ENCODE measurements at places on chromosomes 16 and 17.

- DNase-seq, result no peak
Measured at GRCh38 chr17:50128441-50129352, 1.3 kb downstream of the SAMD14 start.

DNA sequence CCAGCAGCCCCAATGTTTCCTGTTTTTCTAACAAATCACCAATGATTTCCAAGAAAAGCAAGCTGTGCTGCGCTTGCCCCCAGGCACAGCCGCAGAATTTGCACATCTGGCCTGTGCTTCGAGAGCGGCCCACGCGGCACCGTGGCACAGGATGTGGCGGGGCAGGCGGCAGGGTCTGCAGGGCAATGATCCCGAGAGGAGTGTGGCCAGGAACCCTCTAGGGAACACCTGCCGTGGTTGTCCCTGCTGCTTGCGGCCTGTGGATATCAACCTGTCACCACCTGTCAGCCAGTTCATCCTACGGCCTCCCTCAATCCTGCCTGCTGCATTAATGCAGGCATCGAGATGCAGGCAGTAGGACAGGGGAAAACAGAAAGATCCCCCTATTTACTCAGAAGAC, 24.0 kb downstream of the PIK3R5 start:
- DNase-seq, result no peak

DNA sequence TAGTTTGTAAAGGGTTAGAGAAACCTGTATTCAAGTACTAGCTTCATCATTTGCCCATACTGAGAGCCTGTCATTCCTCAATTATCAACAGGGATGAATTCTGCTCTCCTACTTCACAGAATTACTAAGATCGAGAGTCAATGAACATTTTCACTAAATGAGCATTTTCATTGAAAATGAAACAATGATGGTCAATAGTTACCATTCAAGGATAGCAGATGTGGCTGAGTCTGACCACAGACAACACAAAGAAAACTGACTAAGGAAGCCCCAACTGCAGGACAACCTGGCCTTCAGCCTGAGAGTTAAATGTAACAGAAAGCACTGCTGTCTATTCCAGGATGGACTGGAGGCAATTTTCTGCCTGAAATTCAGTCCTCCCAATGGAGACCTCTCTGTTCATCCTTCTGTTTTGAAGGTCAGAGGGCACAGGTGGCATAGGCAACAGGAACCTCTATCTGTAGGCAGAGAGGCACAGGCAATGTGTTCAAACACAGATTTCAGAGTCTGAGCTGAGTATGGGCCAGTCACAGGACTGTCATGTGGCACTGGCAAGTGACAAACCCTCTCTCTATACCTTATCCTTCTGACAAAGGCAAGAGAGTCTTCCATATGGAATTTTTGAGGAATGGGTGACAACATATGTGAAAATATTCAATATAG, 19.5 kb downstream of the TRAF4 start:
- DNase-seq, result no peak

GRCh38 chr17:50955667-50956120, 89.5 kb upstream of the TOB1 start:
- DNase-seq, result no peak

DNA sequence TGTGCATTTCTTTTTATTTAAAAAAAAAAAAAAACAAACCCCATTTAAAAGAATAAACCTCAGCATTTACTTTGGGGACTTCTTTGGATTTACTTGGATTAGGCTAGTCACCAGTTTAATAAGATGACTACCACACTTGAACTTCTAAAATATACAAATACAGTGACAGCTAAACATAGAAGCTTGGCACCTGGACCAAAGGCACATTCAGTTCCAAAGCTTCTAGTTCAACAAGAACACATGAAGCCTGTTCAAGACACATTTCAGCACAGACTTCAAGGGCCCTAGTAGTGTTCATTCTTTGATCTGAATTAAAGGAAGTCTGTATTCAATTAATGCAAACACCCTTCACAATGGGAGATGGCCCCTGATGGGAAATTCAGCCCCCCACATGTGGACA, 11.6 kb upstream of the ROGDI start:
- no peak for DNase-seq

DNA sequence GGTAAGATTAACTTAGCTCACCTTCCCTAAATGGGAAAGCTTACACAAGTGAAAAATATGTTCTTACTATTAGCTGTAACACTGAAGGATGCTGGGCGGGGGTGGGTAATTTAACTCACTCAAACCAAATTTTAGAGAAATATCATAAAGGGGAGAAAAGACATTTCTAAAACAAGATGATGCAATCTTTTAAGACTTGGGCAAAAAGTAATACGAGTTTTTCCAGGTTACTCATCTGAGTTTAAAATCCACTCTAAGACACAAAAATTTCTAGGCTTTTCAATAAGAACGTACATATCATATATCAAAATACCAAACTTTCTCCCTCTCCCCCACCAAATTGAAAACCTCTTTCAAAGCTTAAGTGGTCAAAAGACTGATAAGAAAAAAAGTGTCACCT, 228.8 kb downstream of the CEP112 start:
- no peak for DNase-seq

- no peak for DNase-seq
Measured at GRCh38 chr16:24156777-24157176, 99.4 kb upstream of the CACNG3 start.

- no peak for DNase-seq
Measured at GRCh38 chr16:88289561-88289960, 93.2 kb upstream of the ZNF469 start.

DNA sequence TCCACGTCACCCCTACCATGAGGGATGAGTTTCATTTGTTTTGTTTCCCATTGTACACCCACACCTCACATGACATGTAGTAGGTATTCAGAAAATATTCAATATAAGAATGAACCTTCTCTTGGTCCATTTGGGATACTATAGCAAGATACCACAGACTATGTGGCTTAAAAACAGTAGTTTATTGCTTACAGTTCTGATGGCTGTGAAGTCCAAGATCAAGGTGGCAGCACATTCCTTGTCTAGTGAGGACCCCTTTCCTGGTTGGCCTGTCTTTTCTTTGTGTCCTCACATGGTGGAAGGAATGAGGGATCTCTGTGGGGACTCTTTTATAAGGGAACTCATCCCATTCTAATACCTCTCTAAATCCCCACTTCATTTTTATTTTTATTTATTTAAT, 36.2 kb upstream of the CRYM start:
- DNase-seq, result no peak

- peak; percentile 78 for DNase-seq
Measured at GRCh38 chr17:42122371-42123303, at the start of gene HSPB9. HSPB9 (plus strand) TSS chr17:42122804; CDS start chr17:42122851, 47 bp downstream.

GRCh38 chr16:65181071-65181561, 59.3 kb upstream of the CDH11 start:
- DNase-seq, result no peak

DNA sequence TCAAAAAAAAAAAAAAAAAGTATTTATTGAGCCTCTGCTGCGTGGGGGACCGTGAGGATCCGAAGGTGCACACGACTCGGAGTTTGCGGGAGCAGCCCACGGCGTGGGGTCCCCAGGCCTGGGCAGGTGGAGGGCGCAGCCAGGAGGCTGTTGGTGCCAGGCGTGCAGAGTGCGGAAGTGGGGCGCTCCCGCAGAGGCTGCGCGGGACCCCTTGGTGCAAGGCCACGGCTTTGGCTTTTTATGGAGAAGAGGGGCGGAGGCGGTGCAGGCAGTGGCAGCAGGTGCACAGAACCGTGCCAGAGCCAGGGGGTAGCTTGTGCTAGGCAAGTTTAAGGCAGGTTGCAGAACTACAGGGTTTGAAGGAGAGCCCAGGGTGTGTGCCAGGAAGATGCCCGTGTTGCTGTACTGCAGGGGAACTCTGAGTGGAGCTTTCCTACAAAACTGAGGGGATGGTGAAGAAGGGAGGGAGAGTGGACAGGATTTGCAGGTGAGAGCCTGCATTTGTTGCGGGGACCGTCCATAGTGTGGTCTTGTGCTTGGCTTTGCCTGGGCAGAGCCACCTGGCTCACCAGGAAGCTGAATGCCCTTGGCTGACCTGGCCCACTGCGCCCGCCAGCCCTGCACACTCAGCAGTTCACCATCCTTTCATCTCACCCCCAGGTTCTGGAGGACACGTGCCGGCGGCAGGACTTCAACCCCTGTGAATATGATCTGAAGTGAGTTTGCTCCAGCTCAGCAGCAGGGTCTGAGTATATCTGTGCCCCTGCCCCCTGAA, 1.3 kb downstream of the ASPSCR1 start:
- no peak for DNase-seq

DNA sequence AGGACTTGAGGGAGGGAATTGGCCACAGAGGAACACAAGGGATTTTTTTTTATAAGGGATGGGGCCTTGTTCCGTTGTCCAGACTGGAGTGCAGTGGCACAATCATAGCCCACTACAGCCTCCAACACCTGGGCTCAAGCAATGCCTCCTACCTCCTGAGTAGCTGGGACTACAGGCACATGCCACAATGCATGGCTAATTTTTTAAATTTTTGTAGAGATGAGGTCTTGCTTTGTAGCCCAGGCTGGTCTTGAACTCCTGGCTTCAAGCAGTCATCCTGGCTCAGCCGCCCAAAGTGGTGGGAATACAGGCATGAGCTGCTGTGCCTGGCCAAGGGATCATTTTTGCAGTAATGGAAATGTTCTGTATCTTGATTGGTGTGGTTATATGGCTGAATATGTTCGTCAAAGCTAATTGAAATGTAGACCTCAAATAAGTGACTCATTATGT, 56.9 kb downstream of the VMP1 start:
- DNase-seq, result no peak

- DNase-seq, result no peak
Measured at GRCh38 chr16:57773655-57774295, 28.5 kb downstream of the KIFC3 start.

DNA sequence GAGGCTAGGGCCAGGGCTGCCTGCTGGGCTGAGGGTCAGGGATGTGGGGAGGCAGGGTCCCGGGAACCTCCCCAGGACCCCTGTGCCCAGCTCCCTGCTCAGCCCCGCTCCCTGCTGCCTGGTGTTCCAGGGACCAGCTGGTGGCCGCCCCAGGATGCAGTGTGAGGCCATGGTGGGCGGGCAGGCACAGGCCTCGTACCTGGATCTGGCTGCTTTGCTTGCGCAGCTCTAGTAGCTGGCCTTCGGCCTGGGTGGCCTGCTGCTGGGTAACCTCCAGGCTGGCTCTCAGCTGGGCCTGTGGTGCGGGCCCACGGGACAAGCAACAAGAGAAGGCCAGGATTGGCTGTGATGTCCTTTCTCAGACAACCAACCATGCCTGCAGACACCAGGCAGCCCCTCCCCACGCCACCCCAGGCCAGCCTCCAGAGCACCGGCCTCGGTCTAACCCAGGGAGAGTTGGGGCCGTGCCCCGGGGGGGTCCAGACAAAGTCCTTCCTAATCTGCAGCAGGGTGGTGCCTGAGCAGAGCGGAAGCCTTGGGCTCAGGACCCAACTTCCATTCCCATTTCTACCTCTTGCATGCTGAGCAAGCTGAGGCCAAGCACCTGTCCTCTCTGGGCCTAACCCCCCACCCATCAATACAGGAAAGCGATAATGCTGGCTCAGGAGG, 4.1 kb downstream of the TRIM65 start:
- no peak for DNase-seq

- DNase-seq, result no peak
Measured at GRCh38 chr17:78360371-78361224, 721 bp upstream of the SOCS3 start.

DNA sequence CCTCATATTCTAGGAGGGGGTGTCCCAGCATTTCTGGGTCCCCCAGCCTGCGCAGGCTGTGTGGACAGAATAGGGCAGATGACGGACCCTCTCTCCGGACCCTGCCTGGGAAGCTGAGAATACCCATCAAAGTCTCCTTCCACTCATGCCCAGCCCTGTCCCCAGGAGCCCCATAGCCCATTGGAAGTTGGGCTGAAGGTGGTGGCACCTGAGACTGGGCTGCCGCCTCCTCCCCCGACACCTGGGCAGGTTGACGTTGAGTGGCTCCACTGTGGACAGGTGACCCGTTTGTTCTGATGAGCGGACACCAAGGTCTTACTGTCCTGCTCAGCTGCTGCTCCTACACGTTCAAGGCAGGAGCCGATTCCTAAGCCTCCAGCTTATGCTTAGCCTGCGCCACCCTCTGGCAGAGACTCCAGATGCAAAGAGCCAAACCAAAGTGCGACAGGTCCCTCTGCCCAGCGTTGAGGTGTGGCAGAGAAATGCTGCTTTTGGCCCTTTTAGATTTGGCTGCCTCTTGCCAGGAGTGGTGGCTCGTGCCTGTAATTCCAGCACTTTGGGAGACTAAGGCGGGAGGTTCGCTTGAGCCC, 11.6 kb downstream of the STH start:
- no peak for DNase-seq

DNA sequence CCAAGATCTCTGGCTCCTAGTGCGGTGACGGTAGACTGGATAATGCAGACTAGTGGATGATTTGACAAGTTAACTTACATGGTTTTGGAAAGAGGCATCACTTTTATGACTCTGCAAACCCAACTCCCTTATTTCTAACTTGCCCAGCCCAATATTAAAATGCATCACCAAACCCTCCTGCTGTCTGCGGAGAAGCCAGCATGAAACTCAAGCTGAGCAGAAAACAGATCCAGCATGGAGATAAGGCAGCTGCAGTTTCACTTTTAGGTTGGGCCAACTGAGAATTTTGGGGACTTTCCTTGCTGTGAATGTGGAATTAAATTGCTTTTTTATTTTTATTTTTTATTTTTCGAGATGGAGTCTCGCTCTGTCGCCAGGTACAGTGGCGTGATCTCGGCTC, 27.8 kb downstream of the CDH1 start:
- DNase-seq, result no peak

GRCh38 chr17:44614862-44615261, 41.4 kb upstream of the MEIOC start:
- DNase-seq, result no peak

DNA sequence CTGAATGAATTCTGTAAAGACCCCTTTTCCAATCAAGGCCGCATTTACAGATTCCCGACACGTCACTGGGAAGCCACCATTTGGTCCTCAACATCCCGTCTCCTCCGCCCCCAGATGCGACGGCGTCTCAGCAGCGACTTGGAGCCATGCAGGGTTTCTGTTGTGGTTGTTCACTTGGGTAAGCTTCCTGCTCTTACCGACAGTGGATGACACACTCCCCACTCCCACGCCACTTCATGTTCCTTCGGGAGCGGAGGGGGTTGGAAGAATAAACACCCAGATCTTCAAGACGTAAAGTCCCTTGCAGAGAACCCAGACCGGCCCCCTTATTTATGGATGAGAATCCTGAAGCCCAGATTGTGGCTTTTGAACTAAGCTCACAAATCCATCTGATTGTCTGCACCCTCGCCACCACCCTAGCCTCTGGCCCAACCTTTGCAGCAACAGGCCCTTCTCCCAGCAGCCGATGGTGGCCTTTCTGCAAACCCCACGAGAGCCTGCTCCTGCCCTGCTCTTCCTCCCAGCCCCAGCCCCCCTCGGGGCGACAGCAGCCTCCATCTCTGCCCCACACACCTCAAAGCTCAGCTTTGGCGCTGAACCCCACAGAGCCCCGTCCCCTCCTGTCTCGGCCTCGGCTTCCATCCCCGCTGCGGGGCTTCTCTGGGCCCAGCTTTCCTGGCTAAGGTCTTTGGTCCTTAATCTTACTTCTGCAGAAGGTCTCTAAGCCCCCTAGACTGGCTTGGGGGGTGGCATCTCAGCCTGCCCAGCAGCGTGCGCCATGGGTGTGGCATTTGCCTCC, 19.0 kb upstream of the OSGIN1 start:
- no peak for DNase-seq

- no peak for DNase-seq
Measured at GRCh38 chr17:51475730-51476129, 215.4 kb downstream of the UTP18 start.

GRCh38 chr16:13997933-13998332, 73.2 kb upstream of the MRTFB start:
- no peak for DNase-seq

Data from iPS DF 6.9 (cell line).